ENCODE measurements at places on chromosomes 6 and 20. TPM values are rescaled to one million over a fixed set of nuclear protein-coding genes. Genes with fewer than 3 reads are reported as not detected.
A peak's percentile ranks its signal among the peaks of the same experiment; 100 is the strongest.

GRCh38 chr6:160379466-160379865 lies 31.3 kb downstream of the SLC22A3 start:
- no peak for DNase-seq

GRCh38 chr20:23928788-23929187 lies 49.2 kb upstream of the CST5 start:
- no peak for DNase-seq

DNA sequence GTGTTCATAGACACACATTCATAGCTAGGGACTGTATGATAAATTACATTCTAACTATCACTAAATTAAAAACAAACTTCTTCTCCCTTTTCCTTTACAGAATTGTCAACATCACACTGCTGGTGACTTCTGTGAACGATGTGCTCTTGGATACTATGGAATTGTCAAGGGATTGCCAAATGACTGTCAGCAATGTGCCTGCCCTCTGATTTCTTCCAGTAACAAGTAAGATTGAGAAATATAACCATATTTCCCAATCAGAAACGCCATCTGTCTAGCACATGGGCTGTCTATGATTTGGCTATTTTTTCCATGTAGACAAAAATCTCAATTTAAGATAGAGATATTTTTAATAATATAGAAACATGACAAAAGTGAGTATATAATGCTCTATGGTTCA lies 367.7 kb downstream of the ARHGAP18 start:
- no peak for DNase-seq

- DNase-seq: no peak
Observed at GRCh38 chr20:22536956-22537756, 47.2 kb downstream of the FOXA2 start.

DNA sequence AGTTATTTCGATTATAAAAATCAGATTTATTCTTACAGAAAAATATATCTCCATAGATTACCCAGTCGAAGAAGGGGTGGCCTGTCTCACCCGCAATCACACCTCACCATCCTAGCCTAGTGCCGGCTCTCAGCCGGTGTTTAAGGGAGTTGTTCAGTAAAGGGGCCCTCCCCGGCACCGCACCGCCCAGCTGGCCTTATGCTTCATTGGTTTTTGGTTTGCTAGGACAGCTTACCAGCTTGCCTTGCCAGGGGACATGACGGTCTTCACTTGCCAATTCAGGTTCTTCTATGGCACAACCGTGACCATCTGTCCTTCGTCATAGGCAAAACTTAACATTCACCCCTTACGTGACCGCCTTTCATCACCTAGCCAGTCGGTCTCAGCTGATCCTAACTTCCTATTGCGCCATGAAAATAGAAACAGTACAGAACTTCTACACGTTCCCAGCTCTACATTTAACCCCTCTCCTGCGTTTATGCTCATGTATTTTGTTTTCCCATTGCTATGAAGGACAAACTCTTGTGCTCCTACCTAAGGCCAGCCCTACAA lies 44.7 kb upstream of the SLC22A16 start:
- DNase-seq: no peak

- DNase-seq: no peak
Observed at GRCh38 chr6:65786815-65787214, 79.8 kb upstream of the EYS start.

- DNase-seq: no peak
Observed at GRCh38 chr6:111417181-111417585, 65.8 kb downstream of the REV3L start.

- no peak for DNase-seq
Observed at GRCh38 chr20:37867289-37868195, 35.4 kb upstream of the VSTM2L start.

GRCh38 chr20:8293750-8294149 lies 161.7 kb downstream of the PLCB1 start:
- DNase-seq: no peak

Gene STXBP5
- total RNA-seq: 19.7 TPM

- no peak for DNase-seq
Observed at GRCh38 chr6:12068899-12069557, 56.9 kb downstream of the HIVEP1 start.

Gene HMGCLL1
- not detected for total RNA-seq

GRCh38 chr20:3328501-3328900 lies 79.0 kb downstream of the DNAAF9 start:
- no peak for DNase-seq

GRCh38 chr6:145138469-145139139 lies 596.7 kb downstream of the EPM2A start:
- no peak for DNase-seq

DNA sequence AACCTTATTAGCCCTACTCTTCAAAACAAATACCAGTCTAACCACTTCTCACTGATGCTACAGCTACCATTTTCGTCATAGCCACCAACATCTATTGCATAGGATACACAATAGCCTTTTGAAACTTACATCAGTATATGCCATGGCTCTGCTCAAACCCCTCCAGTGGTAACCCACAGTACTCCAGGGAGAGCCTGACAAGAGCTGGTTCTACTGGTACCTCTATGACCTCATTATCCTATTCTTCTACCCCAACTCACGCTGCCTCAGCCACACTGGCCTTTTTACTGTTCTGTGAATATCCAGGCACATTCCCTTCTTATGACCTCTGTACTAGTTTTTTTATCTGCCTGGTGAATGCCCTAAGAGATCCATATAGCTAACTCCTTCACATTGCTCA lies 157.6 kb downstream of the ARHGAP18 start:
- DNase-seq: no peak

GRCh38 chr6:105553171-105553570 lies 150.3 kb upstream of the PREP start:
- no peak for DNase-seq

- DNase-seq: peak; percentile 53
Observed at GRCh38 chr6:31737991-31738979, 1.5 kb upstream of the MSH5 start.

DNA sequence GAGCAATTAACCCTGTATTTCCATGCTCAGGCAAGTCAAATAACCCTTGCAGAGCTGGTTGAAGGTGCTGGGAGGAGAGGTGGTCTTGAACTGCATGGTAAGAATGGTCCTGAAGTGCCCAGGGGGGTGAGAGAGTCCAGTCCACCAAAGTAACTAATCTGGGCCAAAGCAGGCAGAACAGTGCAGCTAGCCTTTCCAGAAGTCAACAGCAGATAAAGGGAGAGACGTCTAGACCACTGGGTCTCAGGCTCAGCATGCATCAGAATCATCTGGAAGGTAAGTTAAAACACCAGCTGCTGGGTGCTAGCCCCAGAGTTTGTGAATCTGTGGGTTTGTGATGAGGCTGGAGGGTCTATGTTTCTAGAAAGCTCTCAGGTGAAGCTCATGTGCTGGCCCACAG lies 232.3 kb upstream of the ECI2 start:
- DNase-seq: no peak

Gene IL17A
- 4.8 TPM for total RNA-seq

DNA sequence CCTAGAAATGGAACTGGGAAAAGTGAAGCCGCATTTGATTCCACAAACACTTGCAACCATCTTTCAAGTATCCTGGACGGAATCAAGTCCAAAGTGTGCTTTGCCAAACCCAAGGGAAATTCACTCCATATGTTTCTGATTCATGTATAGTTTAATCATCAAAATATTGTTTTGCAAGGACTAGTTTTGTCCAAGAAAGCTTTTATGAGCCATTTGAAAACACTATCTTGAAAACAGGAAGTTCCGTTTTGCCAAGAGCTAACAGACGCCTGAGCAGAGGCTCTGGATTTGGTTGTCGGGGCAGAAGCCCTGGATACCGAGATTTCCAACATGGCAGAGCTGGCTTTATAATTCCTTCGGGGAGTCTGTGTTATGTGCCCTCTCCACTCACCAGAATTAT lies 251.1 kb downstream of the PHACTR1 start:
- no peak for DNase-seq
